ENCODE measurements at places on chromosomes 2 and 18.
A peak's percentile ranks its signal among the peaks of the same experiment; 100 is the strongest.

- DNase-seq, result no peak
Observed at GRCh38 chr2:199535445-199536177, 77.9 kb upstream of the SATB2 start.

DNA sequence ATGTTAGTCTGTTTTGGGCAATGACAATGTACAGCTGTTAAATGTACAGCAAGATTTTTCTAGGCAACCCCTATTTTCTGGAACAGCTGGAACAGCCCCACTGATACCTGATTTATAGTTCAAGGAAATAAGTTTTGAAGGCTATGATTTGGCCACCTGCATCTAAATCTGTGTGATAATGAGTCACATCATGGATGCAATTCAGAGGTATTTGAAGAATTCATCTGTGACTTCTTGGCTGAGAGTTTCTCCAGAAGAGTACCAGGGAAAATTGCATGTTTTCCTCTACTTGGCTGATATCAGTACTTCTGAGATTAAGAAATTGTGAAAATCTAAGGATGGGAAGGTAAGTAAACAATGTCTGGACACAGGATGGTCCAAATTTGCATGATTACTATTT, 40.7 kb upstream of the NT5C1B start:
- peak; percentile 49 for DNase-seq

- no peak for DNase-seq
Observed at GRCh38 chr2:109087055-109087663, 41.8 kb upstream of the SH3RF3 start.

DNA sequence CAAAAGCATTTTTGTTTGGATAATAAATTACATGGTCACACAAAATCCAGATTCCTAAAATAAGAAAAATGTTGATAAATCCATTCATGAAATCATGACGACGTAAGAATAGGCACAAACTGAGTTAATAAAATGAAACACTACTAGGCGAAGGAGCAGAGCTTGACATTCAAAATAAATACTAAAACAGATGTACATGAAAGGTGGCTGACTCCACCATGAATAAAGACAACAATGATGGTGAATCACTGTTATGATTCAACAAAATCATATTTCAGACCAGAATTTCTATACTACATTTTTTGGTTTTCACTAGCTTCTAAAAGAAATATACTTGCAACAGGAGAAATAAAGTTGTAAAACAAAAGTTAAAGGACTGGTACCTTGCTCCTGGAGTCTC, 122.0 kb upstream of the RNU4ATAC start:
- DNase-seq, result no peak

- DNase-seq, result no peak
Observed at GRCh38 chr18:77013811-77014521, 118.6 kb downstream of the MBP start.

DNA sequence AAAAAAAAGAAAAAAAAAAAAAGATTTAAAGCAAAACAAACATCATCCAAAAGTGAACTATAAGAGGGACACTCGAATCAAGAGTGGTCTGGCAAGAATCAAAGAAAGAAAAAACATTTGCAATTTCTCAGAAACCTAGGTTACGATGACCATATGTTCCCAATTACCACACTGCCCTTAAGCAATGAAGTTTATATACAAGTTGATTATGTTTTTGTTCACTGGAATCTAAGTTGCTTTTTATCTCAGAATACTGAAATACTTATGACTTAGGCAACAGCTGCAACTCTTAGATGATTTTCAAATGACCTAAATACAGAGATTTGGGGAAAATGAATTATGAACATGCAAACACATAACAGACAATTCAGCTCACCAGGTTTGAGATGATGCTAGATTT, 597.1 kb upstream of the CHAC2 start:
- DNase-seq, result peak; percentile 4

- DNase-seq, result no peak
Observed at GRCh38 chr2:97757062-97757461, 43.7 kb downstream of the ZAP70 start.

- DNase-seq, result no peak
Observed at GRCh38 chr2:121235542-121235941, 49.5 kb downstream of the TFCP2L1 start.

DNA sequence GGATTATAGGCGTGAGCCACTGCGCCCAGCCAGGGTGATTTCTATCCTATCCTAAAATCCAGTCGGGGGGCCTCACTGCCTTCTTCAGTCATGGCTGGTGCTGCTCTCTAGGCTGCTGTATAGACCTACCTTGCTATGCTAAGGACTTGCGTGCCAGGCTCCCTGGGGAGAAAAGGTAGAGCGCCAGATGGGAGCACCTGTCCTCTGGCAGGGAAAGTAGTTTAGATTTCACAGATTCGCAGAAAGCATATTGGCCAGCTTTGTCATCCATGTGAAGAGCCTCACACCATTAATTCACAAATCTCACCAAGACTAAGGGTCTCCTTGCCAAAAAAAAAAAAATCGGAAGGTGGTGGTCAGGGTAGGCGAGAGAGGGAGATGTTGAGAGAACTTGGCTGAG, 217.6 kb downstream of the ATAD2B start:
- no peak for DNase-seq

DNA sequence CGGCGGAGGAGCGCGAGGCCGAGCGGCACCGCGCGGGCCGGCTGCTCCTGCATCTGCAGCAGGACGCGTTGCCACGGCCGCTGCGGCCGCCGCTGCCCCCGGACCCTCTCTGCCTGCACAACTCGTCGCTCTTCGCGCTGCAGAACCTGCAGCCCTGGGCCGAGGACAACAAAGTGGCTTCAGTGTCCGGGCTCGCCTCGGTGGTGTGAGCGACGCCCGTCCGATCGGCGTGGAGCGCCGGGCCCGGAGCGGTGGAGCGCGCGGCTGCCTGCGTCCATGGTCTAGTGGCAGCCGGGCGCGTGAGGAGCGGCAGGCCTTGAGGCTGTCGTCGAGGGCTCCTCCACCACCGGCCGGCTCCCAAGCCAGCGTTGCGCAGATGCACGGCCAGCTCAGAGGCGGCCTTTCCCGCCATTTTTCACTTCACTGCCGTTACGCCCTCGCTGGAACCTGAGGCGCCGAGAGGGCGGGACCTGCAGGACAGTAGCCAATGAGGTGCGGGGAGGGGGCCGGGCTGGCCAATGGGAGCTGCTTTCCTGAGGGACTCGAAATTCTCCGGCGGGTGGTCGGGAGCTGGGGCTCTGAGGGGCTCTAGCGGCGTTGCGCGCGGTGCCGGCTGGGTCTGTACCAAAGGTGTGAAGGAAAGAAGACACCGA, 1.9 kb downstream of the TLX2 start:
- DNase-seq, result peak; percentile 60

DNA sequence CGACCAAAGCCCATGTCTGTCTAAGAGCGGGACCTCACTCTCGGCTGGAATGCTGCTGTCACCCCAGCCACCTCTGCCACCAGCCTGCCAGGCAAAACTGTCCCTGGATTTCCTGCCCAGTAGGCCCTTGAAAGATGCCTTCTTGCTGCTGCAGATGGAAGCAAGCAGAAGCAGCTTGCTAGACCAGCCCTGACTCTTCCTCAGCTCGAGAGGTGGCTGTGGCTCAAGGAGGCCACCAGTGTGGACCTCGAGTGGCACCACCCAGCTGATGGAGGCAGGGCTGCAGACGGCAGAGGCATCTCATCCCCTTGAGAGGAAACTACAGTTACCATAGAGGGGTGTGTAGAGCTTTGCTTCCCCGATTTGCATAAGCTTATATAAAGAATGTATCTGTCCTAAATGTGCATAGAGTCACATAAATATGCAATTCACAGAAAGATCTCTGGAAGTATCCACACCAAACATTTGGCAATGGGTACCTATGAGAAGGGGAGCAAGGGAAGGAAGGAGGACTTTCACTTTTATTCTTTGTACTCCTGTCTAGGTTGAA, 20.6 kb downstream of the ADCY3 start:
- DNase-seq, result no peak

GRCh38 chr2:195343942-195344530, 313.0 kb upstream of the SLC39A10 start:
- DNase-seq, result no peak

GRCh38 chr2:44623622-44624351, 262.0 kb downstream of the CAMKMT start:
- DNase-seq, result no peak

DNA sequence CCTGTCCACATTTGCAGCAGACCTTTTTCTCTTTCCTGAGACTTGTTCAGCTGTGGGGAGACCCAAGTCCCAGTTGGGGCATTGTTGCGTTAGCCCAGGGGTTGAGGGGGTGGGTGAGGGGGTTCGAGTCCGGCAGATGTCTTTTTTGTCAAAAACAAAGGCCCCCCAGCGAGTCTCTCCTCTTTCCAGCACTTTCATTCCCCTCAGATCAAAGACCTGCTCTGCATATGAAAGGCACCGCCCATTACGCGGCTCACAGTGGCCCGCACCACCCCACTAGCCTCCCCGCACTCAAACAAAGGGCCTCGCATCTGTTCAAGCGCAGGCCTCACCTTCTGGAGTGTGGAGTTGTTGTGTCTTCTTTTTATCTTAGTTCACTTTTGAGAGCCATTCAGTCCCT, 25.2 kb downstream of the TRABD2A start:
- DNase-seq, result no peak

DNA sequence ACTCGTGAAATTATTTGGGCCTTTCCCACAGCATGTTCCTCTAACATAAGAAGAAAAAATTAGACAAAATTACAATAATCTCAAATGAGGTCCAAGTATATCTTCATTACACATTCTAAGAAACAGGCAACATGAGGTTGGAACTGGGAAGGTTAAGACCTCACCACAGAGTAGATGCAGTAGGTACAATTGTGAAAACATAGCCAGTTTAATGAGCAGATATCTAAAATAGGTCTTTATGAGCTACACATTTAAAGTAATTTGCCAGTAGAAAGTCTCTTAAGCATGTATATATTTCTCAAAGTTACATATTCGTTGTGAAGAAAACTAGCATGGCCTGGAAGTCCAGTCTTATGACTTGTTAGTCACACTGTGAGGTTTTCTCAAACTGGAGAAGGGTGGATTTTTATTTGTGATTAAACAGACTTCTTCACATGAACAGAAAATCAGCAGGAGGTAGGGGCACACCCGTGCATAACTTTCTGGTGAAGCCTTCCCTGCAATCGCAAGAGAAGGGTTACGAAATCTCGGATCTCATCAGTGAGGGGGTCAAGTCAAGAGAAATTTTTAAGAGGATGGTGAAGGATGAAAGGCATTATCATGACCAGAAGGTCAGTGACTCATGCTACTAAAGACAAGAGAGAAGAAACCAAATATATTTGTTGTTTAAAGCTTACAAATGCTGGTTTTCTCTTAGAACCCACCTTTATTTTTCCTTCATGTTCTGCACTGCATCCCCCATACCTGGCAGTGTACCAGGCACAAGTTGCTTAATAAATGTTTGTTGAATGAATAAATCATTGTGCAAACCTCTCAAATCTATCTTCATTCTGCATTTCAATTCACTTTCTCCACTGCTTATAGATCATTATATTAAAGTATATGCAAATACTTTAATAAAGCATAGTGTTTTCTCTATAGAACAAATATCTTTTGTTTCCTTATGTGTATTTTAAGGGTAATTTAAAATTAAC, 5.1 kb upstream of the RAB27B start:
- DNase-seq, result peak; percentile 83

DNA sequence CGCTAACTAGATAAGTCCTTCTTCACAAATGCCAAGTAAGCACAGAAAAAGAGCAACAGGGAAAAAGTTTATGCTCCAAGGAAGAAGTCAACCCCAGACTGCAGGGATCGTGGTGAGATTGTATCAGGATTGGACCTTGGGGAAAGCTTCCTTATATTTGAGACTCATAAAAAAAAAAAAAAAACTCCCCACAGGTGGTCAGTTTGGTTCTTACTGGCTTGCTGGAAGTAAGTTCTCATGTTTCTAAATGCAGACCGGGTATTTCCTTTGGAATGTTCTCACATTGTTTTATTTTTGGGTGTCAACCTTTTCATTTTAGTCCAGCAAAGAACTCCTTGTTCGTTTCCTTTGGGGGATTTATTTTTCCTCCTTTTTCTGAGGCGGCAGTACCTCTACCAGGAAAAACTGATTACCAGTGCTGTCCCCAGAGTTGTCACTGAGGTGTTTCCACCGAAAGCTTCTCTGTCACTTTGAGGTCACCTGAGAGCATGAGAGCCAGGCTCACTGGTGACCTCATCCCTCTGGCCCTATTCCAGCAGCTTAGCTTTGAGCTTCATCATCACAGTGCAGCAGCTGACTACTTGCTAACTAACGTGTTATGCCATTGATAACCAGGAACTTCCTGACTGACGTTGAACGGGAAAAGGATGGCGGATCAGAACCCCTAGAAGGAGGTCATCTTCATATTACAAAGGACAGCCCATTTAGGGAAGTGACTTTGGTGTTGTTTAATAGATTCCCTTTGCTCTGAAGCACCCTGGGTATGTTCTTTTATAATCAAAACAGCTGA, 16.8 kb upstream of the ATP8B1 start:
- peak; percentile 77 for DNase-seq

DNA sequence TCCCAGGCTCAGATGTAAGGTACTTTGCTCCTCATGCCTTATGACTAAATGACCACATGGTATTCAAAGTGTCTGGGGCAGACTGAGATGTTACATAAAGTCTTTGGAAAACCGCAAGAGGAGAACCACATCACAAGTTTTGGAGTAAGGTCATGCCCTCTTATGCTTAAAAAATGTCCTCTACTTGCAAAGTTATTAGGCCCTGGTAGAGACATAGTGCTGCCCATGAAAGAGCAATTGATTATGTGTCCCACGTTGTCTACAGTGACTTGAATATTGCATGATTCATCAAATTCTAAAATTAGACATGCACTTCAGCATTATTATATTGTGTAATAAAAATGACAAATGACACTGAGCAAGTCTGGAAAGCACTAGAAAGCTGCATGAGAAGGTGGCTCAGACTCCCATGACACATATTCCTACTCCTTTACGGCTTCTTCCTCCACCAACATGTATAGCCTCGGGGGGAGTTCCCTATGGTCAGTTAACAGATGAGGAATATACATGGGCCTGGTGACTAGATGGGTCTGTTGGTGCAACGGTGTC, 602.6 kb upstream of the VRK2 start:
- DNase-seq, result peak; percentile 54

DNA sequence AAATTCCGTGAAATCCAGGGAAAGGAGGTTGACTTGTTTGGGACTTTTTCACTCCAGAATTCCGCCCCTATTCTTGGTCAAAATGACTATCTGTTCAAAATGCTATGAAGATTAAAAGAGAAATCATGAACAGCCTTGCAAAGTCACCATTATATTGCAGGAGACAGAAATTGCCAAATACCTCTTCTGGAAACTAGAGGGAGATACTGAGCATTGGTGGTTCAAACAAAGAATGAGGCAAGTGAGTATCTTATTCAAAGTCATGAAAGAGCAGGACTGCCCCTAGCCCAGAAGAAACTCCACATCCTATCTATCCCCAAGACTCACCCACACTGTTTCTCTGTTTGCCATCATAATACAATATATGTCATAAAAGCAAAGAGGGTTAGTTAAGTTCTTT, 862.3 kb upstream of the POU3F3 start:
- DNase-seq, result peak; percentile 6

- peak; percentile 50 for DNase-seq
Observed at GRCh38 chr2:144288438-144288837, 231.5 kb downstream of the ZEB2 start.

Measured in fibroblast of skin of scalp (primary cell).